ENCODE measurements at places on chromosomes 3 and 15. TPM values are rescaled to one million over a fixed set of nuclear protein-coding genes. Genes with fewer than 3 reads are reported as not detected.

SHQ1 gene
- total RNA-seq = 23.9 TPM

SERPINI2 gene
- not detected for total RNA-seq

ADAMTS17 gene
- 0.73 TPM for total RNA-seq

TRPM1 gene
- under 0.01 TPM for total RNA-seq

LINGO1 gene
- under 0.01 TPM for total RNA-seq

ITIH1 gene
- not detected for total RNA-seq
